Psoas muscle (tissue), 8 donors: ENCODE measurements at places on chromosomes 4 and X.

DNA sequence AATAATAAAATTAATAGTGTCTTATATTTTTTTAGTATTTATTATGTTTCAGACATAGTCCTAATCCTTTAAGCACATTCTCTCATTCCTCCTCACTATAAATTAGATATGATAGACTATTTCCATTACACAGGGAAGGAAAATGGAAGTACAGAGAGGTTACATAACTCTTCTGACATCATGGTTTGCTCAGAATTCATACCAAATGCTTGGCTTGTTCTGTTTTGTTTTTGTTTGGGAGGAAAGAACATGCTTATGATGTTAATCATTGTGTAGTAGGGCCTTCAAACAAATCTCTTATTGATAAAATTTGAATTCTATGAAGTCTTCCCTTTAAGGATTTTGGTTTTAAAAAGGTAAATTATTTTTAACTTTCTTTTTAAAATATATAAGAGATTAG lies 59.5 kb downstream of the RXFP1 start:
- no peaks in the 10 kb centered on the region for H3K36me3 ChIP-seq
- H3K4me1 ChIP-seq = no peaks in the 10 kb centered on the region
- H3K27ac ChIP-seq = no peak overlapping the region

GRCh38 chr4:124135409-124135813 lies 577.1 kb downstream of the ANKRD50 start:
- no peak overlapping the region for H3K4me3 ChIP-seq
- no peaks in the 10 kb centered on the region for H3K36me3 ChIP-seq
- no peaks in the 10 kb centered on the region for H3K4me1 ChIP-seq
- H3K27me3 ChIP-seq = no peaks in the 10 kb centered on the region
- H3K27ac ChIP-seq = no peak overlapping the region

- DNase-seq = no peak
- H3K36me3 ChIP-seq = no peaks in the 10 kb centered on the region
- no peaks in the 10 kb centered on the region for H3K4me1 ChIP-seq
- no peaks in the 10 kb centered on the region for H3K27me3 ChIP-seq
These were observed 250.8 kb downstream of the C4orf33 start for GRCh38 chr4:129346734-129347133.

DNA sequence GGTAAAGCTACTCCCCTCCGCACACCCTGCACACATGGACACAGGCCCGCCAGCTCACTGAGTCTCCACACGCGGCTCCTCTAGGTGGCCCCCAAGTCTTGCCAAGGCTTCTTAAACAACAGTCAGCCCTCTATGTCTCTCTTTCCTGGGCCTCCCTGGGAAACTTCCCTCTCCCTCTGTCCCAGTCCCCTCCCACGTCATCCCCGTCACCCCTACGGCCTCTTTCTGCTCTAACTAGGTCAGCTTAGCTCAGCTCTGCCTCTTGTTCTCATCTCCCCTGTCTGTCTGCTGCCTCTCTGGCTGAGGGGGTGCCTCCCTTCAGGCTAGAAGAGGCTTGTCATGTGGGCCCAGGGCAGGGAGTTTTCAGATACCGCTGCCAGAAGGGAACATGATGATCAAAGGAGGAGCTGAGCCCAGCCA lies 38.8 kb downstream of the SEPTIN6 start:
- no peaks in the 10 kb centered on the region for H3K36me3 ChIP-seq
- H3K27me3 ChIP-seq = no peaks in the 10 kb centered on the region
- no peaks in the 10 kb centered on the region for H3K4me1 ChIP-seq
- no peak overlapping the region for H3K4me3 ChIP-seq
- no peak overlapping the region for H3K27ac ChIP-seq

- H3K4me1 ChIP-seq = no peaks in the 10 kb centered on the region
- H3K27me3 ChIP-seq = no peaks in the 10 kb centered on the region
- no peak overlapping the region for H3K27ac ChIP-seq
These were observed 44.4 kb downstream of the METTL14 start for GRCh38 chr4:118729287-118730286.

GRCh38 chr4:32037399-32037798 lies 1317.2 kb downstream of the PCDH7 start:
- H3K4me3 ChIP-seq = no peak overlapping the region
- no peaks in the 10 kb centered on the region for H3K4me1 ChIP-seq
- no peaks in the 10 kb centered on the region for H3K36me3 ChIP-seq
- DNase-seq = no peak

DNA sequence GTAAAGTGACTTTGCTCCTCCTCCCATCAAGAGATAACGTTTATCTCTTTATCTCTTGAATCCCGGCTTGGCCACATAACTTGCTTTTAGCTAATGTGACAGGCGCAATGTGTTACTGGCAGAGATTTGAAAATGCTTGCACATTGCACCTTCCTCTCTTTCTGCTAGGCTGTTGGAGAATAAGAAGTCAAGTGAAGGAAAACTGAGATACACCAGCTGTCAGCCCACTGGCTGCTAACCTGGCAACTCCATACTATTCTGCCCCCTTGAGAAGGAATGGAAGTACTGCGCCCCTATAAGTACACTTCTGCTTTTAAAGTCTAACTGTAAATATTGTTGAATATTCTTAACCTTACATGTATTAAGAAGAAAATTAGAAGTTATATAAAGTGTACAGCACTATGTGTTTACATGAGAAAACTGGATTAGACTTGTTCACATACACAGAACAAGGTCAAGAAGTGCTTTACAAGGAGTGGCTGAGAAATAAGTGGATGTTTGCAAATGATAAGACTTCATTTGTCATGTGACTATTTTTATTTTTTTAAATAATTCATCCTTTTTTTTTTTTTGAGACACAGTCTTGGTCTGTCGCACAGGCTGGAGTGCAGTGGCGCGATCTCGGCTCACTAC lies 424.5 kb upstream of the CTSO start:
- H3K27me3 ChIP-seq = no peaks in the 10 kb centered on the region
- H3K4me1 ChIP-seq = no peaks in the 10 kb centered on the region
- no peak overlapping the region for H3K27ac ChIP-seq
- no peak overlapping the region for H3K4me3 ChIP-seq

GRCh38 chrX:17596061-17596460 lies 141.2 kb upstream of the SCML1 start:
- no peak for DNase-seq
- no peaks in the 10 kb centered on the region for H3K27me3 ChIP-seq
- H3K4me1 ChIP-seq = peaks cover 4% of the 10 kb centered on the region
- H3K27ac ChIP-seq = no peak overlapping the region
- no peaks in the 10 kb centered on the region for H3K36me3 ChIP-seq
- no peak overlapping the region for H3K4me3 ChIP-seq

GRCh38 chrX:46254641-46255040 lies 290.6 kb downstream of the ZNF674 start:
- H3K27me3 ChIP-seq = no peaks in the 10 kb centered on the region
- no peaks in the 10 kb centered on the region for H3K4me1 ChIP-seq
- no peaks in the 10 kb centered on the region for H3K36me3 ChIP-seq
- no peak overlapping the region for H3K27ac ChIP-seq
- no peak overlapping the region for H3K4me3 ChIP-seq
- no peak for DNase-seq

- no peak overlapping the region for H3K27ac ChIP-seq
- H3K36me3 ChIP-seq = no peaks in the 10 kb centered on the region
- no peak for DNase-seq
- H3K4me1 ChIP-seq = no peaks in the 10 kb centered on the region
These were observed 5.7 kb downstream of the IL2 start for GRCh38 chr4:122450847-122451246.

- peak overlapping the region; percentile 52 for H3K4me3 ChIP-seq
- DNase-seq = no peak
- peaks cover 24% of the 10 kb centered on the region for H3K27me3 ChIP-seq
- no peak overlapping the region for H3K27ac ChIP-seq
These were observed 8.3 kb upstream of the HAND2 start for GRCh38 chr4:173538148-173538908.

- peak; percentile 81 for DNase-seq
- H3K36me3 ChIP-seq = no peaks in the 10 kb centered on the region
- H3K27me3 ChIP-seq = no peaks in the 10 kb centered on the region
- peak within 1 kb of the TSS; percentile 94 for H3K27ac ChIP-seq
- peaks cover 51% of the 10 kb centered on the region for H3K4me1 ChIP-seq
- peak within 1 kb of the TSS; percentile 99 for H3K4me3 ChIP-seq
These were observed at the start of gene TADA2B for GRCh38 chr4:7043284-7044136. Gene TADA2B (plus strand): TSS chr4:7043372. CDS start chr4:7043580, 208 bp downstream.
